ENCODE measurements at places on chromosomes 6 and 20.

GRCh38 chr20:12130781-12131180 is 213.1 kb downstream of the BTBD3 start:
- no peak for DNase-seq

DNA sequence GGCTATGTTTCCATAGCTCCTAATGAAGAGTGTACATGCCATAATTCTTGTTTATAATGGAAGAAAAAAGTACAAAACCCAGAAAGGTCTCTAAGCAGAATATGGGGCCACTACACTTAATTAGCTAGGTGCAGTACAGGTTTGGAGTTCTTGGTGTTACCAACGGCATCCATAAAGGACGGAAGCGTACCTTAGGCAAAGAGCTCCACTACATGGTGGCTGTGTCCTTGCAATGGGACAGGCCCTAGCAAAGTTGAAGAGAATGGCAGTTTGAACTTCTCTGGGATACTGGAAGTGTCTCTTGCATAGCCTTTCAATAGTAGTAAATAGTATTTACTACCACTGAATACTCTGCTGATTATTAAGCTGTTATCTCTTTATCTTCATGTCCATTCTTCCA is 371.7 kb upstream of the MMS22L start:
- no peak for DNase-seq

DNA sequence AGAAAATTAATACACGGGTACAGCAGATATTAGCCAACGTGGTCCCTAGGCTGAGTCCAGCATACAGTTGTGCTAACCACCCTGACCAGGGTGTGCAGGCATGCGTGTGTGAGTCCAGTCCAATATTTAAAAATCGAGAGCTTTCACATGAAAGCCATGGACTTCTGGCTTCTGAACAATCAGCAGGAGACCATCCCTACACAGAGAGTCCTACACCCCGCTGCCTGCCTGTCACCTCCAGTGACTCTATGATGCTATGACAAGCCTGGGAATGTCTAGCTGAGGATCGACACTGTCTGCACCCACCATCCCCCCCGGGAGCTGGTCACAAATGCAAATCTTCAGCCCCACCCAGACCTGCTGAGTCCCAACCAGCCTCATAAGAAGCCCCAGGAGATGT is 7.9 kb downstream of the ACSS1 start:
- no peak for DNase-seq

DNA sequence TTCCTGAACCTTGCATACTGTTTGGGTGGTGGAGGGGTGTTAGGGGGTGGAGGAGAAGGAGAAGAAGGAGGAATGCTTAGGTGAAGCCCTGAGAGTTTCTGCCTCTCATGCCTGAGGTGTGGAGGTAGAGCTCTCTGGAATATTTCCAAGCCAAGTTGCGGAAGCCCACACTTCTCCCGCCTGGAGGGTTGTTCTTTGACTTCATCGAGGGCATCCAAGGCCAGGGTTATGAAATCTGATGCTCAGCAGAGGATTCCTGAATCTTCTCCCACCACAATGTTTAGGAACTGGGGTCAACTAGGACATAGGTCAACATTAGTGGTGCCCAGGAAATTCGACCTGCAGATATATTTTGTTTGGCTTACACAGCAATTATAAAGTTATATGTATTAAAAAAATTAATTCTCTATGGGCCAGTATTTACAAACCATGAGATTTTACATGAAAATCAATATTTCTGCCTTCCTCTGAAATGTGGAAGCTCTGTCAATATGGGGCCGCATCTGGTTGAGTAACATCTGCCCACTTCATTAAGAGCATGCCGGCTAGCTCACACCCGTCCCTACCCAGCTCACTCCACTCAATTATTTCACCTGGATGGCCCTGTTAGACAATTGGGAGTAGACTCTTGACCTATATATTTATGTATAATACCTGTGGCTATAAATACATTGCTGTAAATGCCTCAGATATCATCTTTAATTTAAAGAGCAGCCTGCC is 257.1 kb upstream of the ZFP64 start:
- no peak for DNase-seq

DNA sequence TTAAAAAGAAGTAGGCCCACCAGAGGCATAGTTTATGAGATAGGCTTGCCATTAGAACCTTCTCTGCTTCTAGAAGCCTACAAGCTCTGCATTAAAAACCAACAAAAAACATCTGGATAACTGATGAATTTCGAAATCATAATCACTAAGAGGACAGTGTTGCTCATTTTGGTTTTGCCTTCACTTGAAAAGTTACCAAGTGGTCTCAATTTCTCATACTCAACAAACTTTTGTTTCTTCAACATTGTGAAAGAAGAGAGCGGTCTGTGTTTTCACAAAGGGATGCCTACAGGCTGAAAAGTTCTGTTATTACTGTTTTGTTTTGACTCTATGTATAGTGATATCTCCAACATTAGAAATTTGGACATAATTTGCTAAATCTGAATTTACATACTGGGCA is 98.9 kb downstream of the PDSS2 start:
- DNase-seq, result peak; percentile 24

GRCh38 chr6:16295471-16295870 is 57.1 kb downstream of the GMPR start:
- no peak for DNase-seq

- DNase-seq, result no peak
Measured at GRCh38 chr20:54148947-54149764, 24.6 kb downstream of the CYP24A1 start.

DNA sequence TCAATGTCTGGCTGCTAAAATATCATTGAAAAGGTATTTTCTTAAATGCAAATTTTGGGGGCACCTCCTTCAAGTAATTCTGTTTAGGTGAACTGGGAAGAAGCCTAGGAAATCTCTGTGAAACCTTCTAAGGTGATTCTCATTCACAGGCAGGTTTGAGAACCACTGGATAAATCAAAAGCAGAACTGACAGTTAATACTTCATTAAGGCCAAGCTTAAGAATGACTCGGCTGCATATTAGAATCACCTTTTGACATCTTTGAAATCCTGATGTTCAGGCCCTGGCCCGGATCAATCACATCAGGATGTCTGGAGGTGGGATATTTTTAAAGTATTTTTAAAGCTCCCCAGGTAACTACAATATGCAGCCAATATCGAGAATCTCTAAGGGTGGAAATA is 50.6 kb downstream of the FKBP1C start:
- no peak for DNase-seq

GRCh38 chr6:170402318-170403040 is 95.9 kb downstream of the FAM120B start:
- DNase-seq, result no peak

GRCh38 chr6:160279850-160280249 is 21.2 kb upstream of the SLC22A2 start:
- DNase-seq, result no peak

DNA sequence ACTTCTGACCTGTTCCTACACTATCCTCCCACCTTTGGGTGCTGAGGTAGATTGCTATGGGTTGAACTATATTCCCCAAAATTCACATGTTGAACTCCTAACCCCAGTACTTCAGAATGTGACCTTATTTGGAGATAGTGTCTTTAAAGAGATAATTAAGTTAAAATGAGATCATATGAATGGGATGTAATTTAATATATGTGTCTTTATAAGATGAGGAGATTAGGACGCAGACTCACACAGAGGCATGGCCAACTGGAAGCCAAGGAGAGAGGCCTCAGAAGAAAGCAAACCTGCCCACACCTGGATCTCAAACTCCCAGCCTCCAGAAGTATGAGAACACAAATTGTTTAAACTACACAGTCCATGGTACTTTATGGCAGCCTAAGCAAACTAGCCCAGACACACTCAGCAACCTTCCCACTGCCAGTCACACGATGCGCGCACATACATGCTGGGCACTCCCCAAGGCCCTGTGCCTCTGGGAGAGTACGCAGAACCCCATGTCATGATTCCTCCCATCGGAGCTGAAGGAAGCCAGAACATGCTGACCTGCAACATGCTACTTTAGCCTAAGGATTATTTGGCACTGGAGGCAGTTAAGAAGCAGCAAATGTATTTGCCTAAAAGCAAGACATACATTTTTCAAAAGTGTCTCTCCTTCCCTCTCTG is 8.9 kb upstream of the SLC22A1 start:
- DNase-seq, result no peak

- DNase-seq, result no peak
Measured at GRCh38 chr6:24323632-24324337, 34.1 kb downstream of the DCDC2 start.

DNA sequence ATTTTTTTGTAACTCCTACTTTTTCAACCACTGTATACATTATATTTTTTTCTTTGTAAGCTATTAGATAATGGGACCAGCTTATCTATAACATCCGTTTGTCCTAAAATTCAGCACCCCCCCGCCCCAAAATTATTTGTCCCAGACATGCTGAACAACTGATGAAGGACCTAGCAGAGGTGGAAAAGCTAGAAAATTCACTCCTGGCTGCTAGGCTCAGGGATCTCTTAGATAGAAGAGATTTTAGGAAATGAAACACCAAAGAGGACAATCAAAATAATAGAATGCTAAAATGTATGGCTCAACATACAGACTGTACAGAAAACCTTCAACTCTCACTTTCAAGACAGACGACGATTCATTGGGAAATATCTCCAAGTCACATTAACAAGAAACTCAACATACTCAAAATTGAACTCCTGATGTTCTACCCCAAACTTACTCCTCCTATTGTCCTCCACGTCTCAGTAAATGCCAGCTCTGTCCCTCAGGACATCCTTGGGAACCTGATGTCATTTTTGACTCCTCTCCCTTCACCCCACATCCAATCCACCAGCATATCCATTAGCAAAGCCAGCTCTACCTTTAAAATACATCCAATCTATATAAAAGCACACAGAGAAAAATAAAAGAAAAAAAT is 4.7 kb downstream of the SOD2 start:
- no peak for DNase-seq

DNA sequence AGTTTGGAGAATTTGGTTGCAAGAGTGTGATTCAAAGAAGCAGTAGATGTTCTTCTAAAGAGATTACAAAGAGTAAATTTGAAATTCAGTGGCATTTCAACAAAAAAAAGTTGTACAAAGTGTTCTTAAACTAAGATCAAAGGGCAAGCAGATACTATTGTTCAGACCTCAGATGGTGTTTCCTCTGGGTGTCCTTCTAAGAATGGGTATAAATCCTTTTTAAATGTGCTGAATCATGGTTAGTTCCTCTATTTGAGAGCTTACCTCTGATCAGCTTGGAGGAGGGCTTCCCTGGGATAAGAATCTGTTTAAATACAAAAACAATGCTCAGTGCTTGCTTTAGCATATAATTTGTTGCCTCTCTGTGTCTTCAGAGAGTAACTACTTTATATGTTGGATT is 6.3 kb downstream of the BMP6 start:
- peak; percentile 48 for DNase-seq

GRCh38 chr20:13644010-13644409 is 5.3 kb upstream of the TASP1 start:
- no peak for DNase-seq

DNA sequence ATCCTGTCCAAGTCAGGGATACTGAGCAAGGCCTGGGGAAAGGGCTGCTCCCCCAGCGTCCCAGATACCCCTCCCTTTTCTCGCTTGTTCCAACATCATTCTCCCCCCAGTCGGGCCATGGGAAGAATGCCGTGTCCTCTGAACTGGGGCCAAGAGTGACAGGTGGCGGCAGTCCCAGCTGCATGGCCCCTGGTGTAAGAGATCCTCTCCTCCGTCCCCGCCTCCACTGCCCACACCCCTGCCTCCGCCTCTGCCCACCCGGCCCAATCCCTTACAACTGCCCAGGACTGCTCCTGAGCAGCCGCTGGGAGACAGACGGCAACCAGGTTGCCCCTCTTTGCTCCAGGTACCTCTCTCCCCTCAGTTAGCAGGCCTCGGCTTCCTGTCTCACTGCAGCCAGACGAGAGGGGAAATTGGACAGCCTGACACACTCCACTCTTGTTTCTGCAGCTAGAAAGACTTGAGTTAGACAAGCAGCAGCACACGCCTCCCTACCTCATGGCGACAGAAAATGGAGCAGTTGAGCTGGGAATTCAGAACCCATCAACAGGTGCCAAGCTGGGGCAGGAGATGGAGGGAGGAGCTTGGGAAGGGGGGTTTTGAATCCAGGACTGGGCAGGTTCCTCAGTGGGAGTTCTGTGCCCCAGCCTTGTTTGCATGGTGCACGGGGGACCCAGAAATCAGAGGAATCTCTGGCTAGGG is at the start of gene MYLK2:
MYLK2 (plus strand) TSS at position 274 of the 702 bp plus-strand sequence; CDS start at position 499, 225 bp downstream.
- no peak for DNase-seq

DNA sequence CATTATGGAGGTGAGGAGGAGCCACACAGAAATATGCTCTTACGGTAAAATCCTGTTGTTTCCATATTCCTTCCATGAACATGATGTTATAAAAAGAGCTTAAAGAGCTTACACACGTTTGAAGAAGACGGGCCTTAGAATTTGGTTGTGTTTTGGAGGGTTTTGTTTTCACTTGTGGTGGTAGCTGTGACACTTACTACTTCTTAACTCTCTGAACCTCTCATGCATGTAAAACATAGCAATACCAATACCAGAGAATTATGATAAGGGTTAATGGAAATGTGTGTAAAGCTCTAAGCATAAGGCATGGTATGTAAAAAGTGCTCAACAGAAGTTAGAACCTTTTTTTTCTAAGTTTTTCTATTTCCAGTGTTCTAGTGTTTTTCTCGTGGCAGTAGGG is 256.1 kb upstream of the KCNQ5 start:
- no peak for DNase-seq

- no peak for DNase-seq
Measured at GRCh38 chr6:114080891-114081510, 110.1 kb upstream of the HDAC2 start.

- no peak for DNase-seq
Measured at GRCh38 chr6:16904957-16905356, 143.7 kb upstream of the ATXN1 start.

DNA sequence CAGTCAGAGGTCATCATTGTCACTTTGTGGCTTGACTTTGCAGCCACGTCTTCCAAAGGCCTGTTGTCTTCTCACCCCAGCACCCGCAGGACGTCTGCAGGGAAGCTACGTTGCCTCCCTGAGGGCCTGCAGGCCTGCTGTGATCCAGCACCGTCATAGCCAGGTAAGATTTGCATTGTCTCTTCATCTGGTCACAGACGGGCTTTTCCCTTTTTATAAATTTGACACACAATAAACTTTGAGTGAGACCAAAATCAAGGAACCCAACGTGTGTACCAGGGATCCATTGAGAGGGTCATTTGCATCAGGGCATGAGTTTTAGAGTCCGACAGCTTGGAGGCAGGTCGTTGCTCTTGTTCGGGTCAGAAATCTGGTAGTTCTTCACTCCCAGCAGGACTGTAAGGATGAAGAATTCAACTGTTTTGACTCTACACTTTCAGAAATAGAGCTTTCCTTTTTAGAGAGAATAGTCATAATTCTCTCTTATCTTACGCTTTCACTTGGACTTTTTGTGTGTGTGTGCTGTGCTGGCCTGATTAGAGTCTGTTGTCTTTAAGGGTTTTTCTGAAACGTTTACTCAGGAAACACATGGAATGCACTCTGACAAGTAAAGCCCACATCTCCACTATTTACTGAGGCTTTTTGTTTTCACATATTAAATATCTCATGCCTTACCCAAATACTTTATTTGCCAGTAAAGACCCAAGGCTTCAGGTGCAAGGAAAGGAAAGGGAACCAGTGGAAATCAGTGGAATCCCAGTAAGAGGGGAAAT is 177.2 kb upstream of the TAB2 start:
- DNase-seq, result no peak

- DNase-seq, result peak; percentile 29
Measured at GRCh38 chr6:22892452-22892851, 323.1 kb downstream of the HDGFL1 start.
